Fibroblast of the aortic adventitia (primary cell): ENCODE measurements at places on chromosomes 2 and 18. TPM values are rescaled to one million over a fixed set of nuclear protein-coding genes. Genes with fewer than 3 reads are reported as not detected.

Gene CCDC178
- total RNA-seq = 0.72 and 0.74 TPM in 2 replicates

Gene POTEJ
- not detected in 2 replicates for total RNA-seq

Gene MEP1B
- total RNA-seq = not detected in 2 replicates

Gene TPO
- not detected in 2 replicates for total RNA-seq

Gene ASB18
- not detected in 2 replicates for total RNA-seq

Gene ERICH2
- 4.0 TPM in 1 of 2 replicates, not detected in the other for total RNA-seq

Gene CXCR1
- not detected in 2 replicates for total RNA-seq

Gene LIMS4
- 4.7 and 6.1 TPM in 2 replicates for total RNA-seq

Gene RAB1A
- total RNA-seq = 72.1 and 80.7 TPM in 2 replicates

Gene PTPRN
- 0.36 and 1.8 TPM in 2 replicates for total RNA-seq

Gene FBXO36
- total RNA-seq = 1.6 and 5.5 TPM in 2 replicates

Gene ABCG8
- total RNA-seq = not detected in 2 replicates

Gene TUBA3E
- total RNA-seq = not detected in 2 replicates

Gene IL37
- total RNA-seq = not detected in 2 replicates

Gene SLC9A4
- total RNA-seq = not detected in 2 replicates

Gene IL1RN
- total RNA-seq = 1.1 TPM in 1 of 2 replicates, not detected in the other

Gene DNAH6
- under 0.01 and 0.49 TPM in 2 replicates for total RNA-seq

Gene CNTNAP5
- total RNA-seq = under 0.01 TPM in 1 of 2 replicates, not detected in the other

Gene ANXA4
- total RNA-seq = 36.9 and 101 TPM in 2 replicates

Gene ACVR1C
- 0.63 and 1.2 TPM in 2 replicates for total RNA-seq

Gene DAPL1
- total RNA-seq = not detected in 2 replicates

Gene FAP
- total RNA-seq = 150 and 228 TPM in 2 replicates

Gene TYMS
- total RNA-seq = 1.1 and 25.7 TPM in 2 replicates

Gene INPP5D
- 0.54 and 0.98 TPM in 2 replicates for total RNA-seq

Gene MROH2A
- under 0.01 TPM in 1 of 2 replicates, not detected in the other for total RNA-seq

Gene CYP27C1
- 0.41 and 0.72 TPM in 2 replicates for total RNA-seq

Gene LRATD1
- total RNA-seq = 0.08 and 0.36 TPM in 2 replicates

Gene CERKL
- 0.27 TPM in 1 of 2 replicates, not detected in the other for total RNA-seq
